ENCODE measurements at places on chromosomes 12 and 14. TPM values are rescaled to one million over a fixed set of nuclear protein-coding genes. Genes with fewer than 3 reads are reported as not detected.

WBP11 gene
- 98.2 TPM for total RNA-seq

GLI1 gene
- 1.9 TPM for total RNA-seq

KRT83 gene
- total RNA-seq, result not detected

COCH gene
- total RNA-seq, result 2.3 TPM

SIX4 gene
- total RNA-seq, result 0.10 TPM

LYZ gene
- not detected for total RNA-seq

MYO1H gene
- not detected for total RNA-seq

RPGRIP1 gene
- not detected for total RNA-seq

IL23A gene
- total RNA-seq, result 3.5 TPM

PAX9 gene
- total RNA-seq, result not detected

TEX52 gene
- total RNA-seq, result 0.29 TPM

SLC5A8 gene
- total RNA-seq, result not detected

GOLGA5 gene
- 16.1 TPM for total RNA-seq

CCDC184 gene
- total RNA-seq, result 1.5 TPM

PUS7L gene
- total RNA-seq, result 19.8 TPM

KRT79 gene
- not detected for total RNA-seq

FSCB gene
- not detected for total RNA-seq

Measured in activated CD8-positive, alpha-beta T cell treated with anti-CD3 and anti-CD28 coated beads, Interleukin-2, amount 10 ng/mL, durations not matched to agents 7 days and 5 days (primary cell).